ENCODE measurements at places on chromosomes 13 and 19. TPM values are rescaled to one million over a fixed set of nuclear protein-coding genes. Genes with fewer than 3 reads are reported as not detected.

KLK3 gene
- not detected for total RNA-seq

RASAL3 gene
- total RNA-seq = 6.9 TPM

PNPLA6 gene
- 77.9 TPM for total RNA-seq

JUNB gene
- 872 TPM for total RNA-seq

DIRAS1 gene
- 1.5 TPM for total RNA-seq

All from omental fat pad (tissue), 4 donors.